ENCODE measurements at places on chromosomes 3 and 15.

DNA sequence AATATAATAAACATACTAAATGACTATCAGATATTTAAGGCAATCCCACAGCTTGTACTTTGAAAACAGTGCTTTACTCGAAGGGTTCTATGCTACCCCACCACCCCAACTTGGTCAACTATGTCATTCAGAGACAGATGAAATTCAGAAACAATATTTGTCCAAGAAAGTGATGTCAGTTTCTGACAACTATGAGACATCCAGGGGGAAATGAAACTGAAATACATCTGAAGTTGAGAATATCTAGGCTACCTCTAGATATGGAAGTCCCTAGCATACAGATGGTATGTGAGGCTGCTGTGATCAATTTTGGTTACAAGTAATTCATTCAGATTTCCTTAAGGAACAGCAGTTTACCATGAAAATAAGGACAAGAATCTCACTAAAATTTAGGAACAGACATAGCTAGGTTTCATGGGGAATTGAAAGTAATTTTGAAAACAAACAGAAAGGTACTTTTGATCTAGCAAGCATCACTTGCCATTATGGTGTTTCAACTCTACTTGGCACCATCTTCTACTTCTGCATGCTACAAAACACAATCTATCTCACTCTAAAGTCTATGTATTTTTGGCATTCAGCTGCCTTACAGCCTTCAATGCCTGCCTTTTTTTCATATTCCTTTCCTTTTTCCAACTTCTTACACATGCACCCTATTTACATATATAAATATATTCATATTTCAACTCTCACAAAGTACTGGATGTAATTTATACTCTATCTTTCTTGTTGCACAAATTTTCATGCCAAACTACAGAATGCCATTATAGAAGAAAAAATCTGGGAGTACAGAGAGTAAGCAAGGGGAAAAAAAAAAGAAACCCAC lies 21.7 kb downstream of the ATG3 start:
- DNase-seq: no peak

GRCh38 chr15:43948691-43949325 lies 122.0 kb downstream of the WDR76 start:
- no peak for DNase-seq

GRCh38 chr15:57663262-57663661 lies 43.3 kb upstream of the POLR2M start:
- DNase-seq: no peak

- DNase-seq: no peak
Observed at GRCh38 chr3:106184540-106185457, 316.0 kb upstream of the CBLB start.

GRCh38 chr15:45555934-45556608 lies 31.1 kb upstream of the BLOC1S6 start:
- DNase-seq: no peak

- no peak for DNase-seq
Observed at GRCh38 chr15:78567531-78567930, 2.2 kb downstream of the CHRNA5 start.

GRCh38 chr3:34183114-34183513 lies 384.7 kb downstream of the PDCD6IP start:
- no peak for DNase-seq

- no peak for DNase-seq
Observed at GRCh38 chr3:102069211-102069662, 219.9 kb downstream of the NFKBIZ start.

DNA sequence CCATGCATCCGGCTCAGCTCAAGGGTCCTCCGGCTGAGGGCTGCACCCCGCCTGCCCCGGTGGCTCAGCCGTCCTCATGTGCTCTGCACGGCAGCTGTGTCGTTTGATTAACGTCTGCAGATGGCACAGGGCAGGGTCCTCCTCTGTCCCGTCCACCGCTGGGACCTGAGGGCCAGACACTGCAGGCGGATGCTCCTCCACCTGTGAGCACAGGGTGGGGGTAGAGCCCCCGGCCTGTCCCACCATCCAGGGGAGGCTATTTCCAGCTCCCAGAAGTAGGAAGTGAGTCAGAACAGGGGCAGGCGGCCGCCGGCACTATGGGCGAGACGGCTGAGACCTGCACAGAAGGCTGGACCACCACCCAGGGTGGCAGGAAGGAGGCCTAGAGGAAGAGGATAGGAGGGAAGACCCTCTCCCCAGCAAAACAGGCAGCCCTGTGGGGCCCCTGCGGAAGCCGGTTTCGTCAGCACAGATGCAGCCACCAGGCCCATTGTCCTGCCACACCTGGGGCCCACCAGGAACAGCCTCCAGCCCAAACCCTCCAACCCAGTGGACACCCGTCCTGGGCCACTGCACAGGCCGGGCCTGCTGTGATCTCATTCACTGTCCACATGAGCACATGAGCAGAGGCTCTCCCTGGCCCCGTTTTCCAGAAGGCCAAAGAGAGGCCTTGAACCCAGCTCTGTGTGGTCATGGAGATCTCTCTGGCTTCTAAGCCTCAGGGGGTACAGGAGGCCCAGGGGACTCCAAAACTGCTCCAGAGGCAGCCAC lies 12.6 kb upstream of the PLXND1 start:
- no peak for DNase-seq

DNA sequence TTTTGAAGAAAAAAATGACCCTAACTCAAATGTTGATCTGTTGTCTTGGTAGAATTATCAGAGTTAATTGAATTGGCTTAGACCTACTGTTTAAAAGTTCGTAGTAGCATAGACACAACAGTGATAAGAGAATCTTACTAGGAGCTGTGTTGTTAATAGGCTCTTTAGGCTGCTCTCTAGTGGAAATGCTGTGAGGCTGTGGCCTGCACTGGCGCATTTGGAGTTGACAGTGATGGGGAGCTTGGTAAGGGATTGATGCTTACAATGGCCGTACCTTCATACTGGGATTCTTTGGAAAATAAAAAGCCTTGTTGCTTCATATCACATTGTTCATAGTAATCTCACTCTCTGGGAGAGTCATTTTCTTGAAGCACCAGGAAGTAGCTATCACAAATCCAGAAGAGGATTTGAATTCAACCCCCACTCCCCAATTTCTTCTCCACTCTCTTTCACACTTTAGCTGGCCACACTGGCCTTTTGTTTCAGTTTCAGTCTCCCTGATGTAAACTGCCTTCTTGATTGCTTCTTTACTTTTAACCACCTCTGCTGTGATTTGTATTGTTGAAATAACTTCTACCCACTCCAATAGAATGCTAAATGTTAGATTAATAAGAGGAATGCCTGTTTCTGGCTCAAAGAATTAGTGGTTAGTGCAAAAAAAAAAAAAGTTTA lies 56.6 kb downstream of the CEP63 start:
- no peak for DNase-seq

DNA sequence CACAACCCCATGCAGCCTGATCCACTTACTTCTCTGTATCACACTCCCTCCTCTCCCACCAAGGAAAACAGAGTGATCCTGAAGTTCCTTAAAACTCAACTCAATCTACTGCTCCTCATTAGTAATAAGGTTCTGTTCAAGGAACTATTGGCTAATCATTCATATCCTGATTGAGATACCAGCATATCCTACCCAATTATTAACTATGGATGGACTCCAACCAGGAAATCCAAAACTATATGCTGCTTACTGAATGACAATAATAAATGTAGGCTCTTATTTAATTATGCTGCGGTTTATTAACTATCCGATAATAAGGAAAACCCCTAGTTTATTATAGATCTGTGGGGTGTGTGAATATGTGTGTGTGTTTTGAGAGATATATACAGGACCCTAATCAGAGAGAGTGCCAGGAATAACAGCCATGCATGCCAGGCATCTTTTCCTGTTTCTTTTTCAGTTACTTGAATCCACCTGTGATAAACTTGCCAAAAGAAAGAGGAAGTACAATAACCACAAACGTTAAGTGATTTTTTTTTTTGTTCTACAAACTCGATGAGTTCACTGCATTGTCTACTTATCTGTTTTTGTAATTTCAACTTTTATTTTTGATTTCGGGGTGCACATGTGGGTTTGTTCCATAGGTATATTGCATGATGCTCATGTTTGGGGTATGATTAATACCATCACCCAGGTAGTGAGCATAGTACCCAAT lies 1031.7 kb upstream of the CFAP20DC start:
- DNase-seq: no peak

GRCh38 chr3:183298701-183299153 lies 45.7 kb downstream of the B3GNT5 start:
- no peak for DNase-seq

DNA sequence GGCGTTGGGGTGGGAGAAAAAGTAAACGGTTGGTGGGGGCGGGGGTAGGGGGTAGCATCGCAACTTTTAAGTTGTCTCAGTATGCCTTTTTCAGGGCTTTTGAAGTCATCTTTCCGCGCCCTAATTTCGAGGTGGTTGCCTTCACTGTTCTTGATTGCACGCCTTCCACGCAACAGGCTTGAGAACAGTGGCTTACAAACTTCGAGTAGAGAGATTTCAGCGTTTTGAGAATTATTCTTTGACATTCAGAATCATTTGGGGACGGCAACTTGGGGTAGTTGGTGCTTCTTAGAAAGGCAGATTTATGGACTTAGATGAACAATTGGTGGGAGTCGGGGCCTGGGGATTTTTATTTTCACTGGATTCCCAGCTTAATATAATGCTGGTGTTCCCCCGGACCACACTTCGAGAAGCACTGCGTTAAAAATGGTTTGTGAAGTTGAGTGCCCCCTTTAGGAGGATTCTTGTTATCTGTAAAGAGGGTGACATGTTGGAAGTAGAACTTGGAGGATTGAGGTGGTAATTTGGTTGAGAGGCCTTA lies 880 bp downstream of the PPP4R2 start:
- no peak for DNase-seq

- DNase-seq: no peak
Observed at GRCh38 chr3:42123012-42123581, 31.9 kb downstream of the TRAK1 start.

All from coronary artery (tissue), 2 donors.